ENCODE measurements at places on chromosomes 4 and X. TPM values are rescaled to one million over a fixed set of nuclear protein-coding genes. Genes with fewer than 3 reads are reported as not detected.

BMX gene
- polyA plus RNA-seq: 1.9 TPM

IL2 gene
- polyA plus RNA-seq: 0.24 TPM

GLOD5 gene
- polyA plus RNA-seq: 3.9 TPM

APBB2 gene
- polyA plus RNA-seq: 26.6 TPM

MSX1 gene
- 2.8 TPM for polyA plus RNA-seq

PCDH18 gene
- 39.0 TPM for polyA plus RNA-seq

FGG gene
- polyA plus RNA-seq: 40.5 TPM

TFE3 gene
- polyA plus RNA-seq: 33.5 TPM

DUX4 gene
- polyA plus RNA-seq: 0.06 TPM

LARP1B gene
- 26.0 TPM for polyA plus RNA-seq

DNA sequence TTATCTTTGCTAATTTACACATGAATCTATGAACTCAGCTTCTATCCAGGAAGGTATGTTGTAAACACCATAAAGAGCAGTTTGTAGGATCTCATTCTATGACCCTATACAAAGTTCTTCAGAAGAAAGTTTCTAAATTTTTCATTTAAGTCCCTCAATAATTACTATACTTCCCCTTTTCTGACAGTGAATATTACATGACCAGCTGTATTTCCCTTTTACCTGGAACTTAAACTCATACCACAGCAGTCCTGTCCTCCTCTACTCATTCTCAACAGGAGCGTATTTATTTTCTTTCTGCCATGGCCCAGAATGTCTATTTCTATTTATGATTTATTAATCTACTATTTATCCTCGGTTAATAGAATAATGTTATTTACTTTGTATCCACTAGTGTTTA lies 15.8 kb downstream of the RASGEF1B start:
- no peak overlapping the region for H3K27ac ChIP-seq
- DNase-seq: no peak
- H3K36me3 ChIP-seq: peaks cover 37% of the 10 kb centered on the region
- no peaks in the 10 kb centered on the region for H3K27me3 ChIP-seq

GRCh38 chrX:40298069-40298468 lies 200.3 kb upstream of the BCOR start:
- no peak overlapping the region for H3K4me3 ChIP-seq
- peak overlapping the region; percentile 77 for H3K27ac ChIP-seq
- H3K4me1 ChIP-seq: peaks cover 12% of the 10 kb centered on the region
- no peaks in the 10 kb centered on the region for H3K27me3 ChIP-seq
- no peaks in the 10 kb centered on the region for H3K36me3 ChIP-seq
- DNase-seq: peak; percentile 38

DNA sequence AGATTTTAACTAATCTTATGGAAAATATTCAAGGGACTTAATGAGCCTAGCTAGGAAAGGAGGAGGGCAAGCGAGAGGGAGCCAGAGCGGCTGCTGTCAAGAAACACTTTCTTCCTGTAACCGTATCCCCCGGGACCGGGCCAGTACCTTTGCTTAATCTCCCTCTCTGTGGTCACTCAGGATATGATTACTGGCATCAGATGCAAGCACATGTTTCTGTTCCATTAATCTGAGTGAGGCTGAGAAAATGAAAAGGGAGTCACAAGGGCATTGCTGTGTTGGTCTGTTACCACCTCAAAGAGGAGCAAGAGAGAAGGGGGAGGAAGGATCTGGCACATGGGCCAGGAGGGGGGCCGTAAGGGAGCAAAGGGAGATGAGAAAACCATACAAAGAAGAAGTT lies 356.7 kb upstream of the GATB start:
- no peaks in the 10 kb centered on the region for H3K4me1 ChIP-seq
- no peak overlapping the region for H3K4me3 ChIP-seq
- no peak for DNase-seq
- no peak overlapping the region for H3K27ac ChIP-seq

DNA sequence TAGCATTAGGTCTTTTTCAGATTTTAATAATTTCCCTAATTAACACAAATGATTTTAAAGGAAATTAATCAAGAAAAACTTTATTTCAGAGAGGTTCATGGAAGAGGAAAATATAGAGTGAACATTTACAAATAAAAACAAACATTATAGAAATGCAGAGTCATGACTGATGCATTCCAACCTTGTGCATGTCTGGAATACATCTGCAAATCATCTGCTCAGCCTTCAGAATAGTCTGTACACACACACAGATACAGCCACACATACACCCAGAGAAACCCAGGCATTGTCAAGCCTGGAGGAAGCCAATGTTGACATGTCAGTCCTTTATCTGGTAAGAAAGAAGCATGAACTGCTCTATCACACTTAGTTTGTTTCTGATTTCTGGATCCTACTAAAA lies 61.3 kb upstream of the NFKB1 start:
- H3K4me1 ChIP-seq: peaks cover 7% of the 10 kb centered on the region
- H3K36me3 ChIP-seq: no peaks in the 10 kb centered on the region
- DNase-seq: no peak
- H3K27ac ChIP-seq: no peak overlapping the region
- no peak overlapping the region for H3K4me3 ChIP-seq
- H3K27me3 ChIP-seq: no peaks in the 10 kb centered on the region

GRCh38 chrX:16002185-16002584 lies 121.2 kb upstream of the GRPR start:
- H3K36me3 ChIP-seq: no peaks in the 10 kb centered on the region
- DNase-seq: no peak
- H3K27ac ChIP-seq: no peak overlapping the region
- H3K27me3 ChIP-seq: no peaks in the 10 kb centered on the region
- H3K4me3 ChIP-seq: no peak overlapping the region

DNA sequence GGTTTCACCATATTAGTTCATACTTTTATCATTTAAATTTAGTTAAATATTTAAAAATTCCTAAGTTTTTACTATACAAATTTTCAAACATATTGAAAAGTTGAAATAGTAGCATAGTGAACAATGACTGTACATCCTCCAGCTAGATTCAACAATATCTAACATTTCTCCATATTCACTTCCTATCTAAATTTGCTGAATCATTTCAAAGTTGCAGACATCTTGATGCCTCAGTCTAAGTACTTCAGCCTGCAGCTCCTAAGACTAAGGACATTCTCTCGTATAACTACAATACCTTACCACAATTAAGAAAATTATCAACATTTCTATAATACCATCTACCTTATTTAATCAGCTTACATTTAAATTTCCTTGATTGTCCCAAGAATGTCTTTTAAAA lies 132.7 kb downstream of the TMEM164 start:
- H3K27me3 ChIP-seq: no peaks in the 10 kb centered on the region
- peaks cover 3% of the 10 kb centered on the region for H3K36me3 ChIP-seq
- no peaks in the 10 kb centered on the region for H3K4me1 ChIP-seq
- no peak for DNase-seq
- H3K4me3 ChIP-seq: no peak overlapping the region

DNA sequence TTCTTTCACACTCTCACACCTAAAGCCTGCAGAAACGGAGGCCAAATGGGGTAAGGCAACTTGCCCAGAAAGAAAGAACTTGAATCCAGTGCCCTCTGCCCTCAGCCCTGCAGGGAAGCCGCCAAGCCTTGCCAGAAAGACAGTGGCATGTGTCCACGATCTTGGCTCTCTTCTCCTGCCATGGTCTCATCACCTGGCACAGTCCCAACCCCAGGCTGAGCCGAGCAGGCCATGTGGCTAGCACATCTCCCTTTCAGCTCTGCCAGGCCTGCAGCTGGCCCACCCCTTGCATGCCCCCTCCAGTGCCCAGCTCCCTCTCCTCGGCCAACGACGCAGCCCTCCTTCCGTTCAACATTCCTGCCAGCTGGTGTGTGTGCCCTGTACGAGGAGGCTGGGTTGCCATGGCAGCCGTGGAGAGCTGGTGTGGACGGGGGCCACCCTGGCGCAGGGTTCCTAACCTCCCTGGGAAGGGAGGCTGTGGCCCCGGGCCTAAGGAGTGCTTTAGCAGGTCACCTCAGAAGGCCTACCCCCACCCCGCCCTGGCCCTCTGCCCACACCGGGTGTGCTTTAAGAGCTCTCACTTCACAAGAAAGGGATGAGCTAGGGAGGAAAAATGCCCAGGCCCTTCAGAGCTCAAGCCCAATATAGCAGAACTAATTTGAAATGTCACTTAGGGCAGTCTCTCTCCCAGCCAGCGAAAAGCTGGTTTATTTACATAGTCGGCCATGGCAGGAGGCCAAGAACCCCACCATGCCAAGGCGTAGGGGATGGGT lies 73.0 kb upstream of the PJA1 start:
- H3K4me1 ChIP-seq: no peaks in the 10 kb centered on the region
- H3K27me3 ChIP-seq: no peaks in the 10 kb centered on the region
- H3K27ac ChIP-seq: no peak overlapping the region
- no peak for DNase-seq
- H3K4me3 ChIP-seq: no peak overlapping the region

DNA sequence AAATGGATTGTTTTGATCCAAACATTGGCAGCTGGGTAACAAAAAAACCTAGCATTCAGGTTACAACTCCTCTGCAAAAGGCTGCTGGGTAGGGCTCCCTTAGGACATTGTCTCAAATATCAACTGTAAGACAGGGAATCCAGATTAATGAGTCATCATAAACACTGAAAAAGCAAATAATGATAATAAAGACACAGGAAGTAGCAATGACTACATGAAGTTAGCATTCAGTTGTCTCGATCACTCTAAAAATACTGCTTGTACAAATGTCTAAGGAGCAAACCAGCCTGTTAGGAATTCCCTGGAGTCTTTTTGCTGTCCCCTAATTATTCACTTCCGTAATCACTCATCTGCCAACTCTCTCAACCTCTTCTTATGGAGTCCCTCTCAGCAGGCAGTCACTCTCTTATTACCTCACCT lies 259.2 kb downstream of the GPC3 start:
- peak overlapping the region; percentile 33 for H3K27ac ChIP-seq
- no peak overlapping the region for H3K4me3 ChIP-seq
- H3K27me3 ChIP-seq: no peaks in the 10 kb centered on the region
- no peak for DNase-seq
- H3K4me1 ChIP-seq: peaks cover 17% of the 10 kb centered on the region
- no peaks in the 10 kb centered on the region for H3K36me3 ChIP-seq

- H3K36me3 ChIP-seq: no peaks in the 10 kb centered on the region
- H3K27ac ChIP-seq: no peak overlapping the region
- H3K4me1 ChIP-seq: peaks cover 7% of the 10 kb centered on the region
- no peak overlapping the region for H3K4me3 ChIP-seq
Measured at GRCh38 chr4:78069319-78069718, 12.2 kb downstream of the FRAS1 start.

DNA sequence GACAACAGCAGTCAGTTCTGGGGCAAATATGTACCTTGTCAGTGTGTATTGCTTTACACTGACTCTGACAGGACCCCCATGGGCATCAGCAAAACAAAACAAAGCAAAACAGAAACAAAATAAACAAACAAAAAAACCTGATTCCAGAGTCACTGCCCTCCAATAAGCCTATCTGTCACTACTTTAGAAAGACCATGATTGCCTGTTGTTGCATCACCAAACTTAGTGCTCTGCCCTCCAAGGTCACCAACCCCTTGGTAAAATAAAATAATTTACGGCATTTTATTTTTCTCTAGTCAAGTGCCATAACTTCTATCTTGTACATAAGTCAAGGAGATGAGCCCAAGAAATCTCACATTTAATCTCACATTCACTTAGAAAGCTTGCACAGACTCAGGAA lies 120.9 kb upstream of the ADAMTS3 start:
- no peaks in the 10 kb centered on the region for H3K27me3 ChIP-seq
- H3K27ac ChIP-seq: no peak overlapping the region
- H3K36me3 ChIP-seq: no peaks in the 10 kb centered on the region
- H3K4me1 ChIP-seq: no peaks in the 10 kb centered on the region
- DNase-seq: no peak

GRCh38 chrX:18927558-18927957 lies 56.4 kb downstream of the PHKA2 start:
- no peaks in the 10 kb centered on the region for H3K27me3 ChIP-seq
- H3K27ac ChIP-seq: no peak overlapping the region
- H3K36me3 ChIP-seq: peaks cover 48% of the 10 kb centered on the region
- no peaks in the 10 kb centered on the region for H3K4me1 ChIP-seq
- H3K4me3 ChIP-seq: no peak overlapping the region

GRCh38 chr4:13922459-13922858 lies 294.9 kb upstream of the BOD1L1 start:
- H3K27ac ChIP-seq: no peak overlapping the region
- no peaks in the 10 kb centered on the region for H3K27me3 ChIP-seq
- H3K36me3 ChIP-seq: no peaks in the 10 kb centered on the region
- H3K4me1 ChIP-seq: peaks cover 10% of the 10 kb centered on the region
- no peak for DNase-seq
- no peak overlapping the region for H3K4me3 ChIP-seq

DNA sequence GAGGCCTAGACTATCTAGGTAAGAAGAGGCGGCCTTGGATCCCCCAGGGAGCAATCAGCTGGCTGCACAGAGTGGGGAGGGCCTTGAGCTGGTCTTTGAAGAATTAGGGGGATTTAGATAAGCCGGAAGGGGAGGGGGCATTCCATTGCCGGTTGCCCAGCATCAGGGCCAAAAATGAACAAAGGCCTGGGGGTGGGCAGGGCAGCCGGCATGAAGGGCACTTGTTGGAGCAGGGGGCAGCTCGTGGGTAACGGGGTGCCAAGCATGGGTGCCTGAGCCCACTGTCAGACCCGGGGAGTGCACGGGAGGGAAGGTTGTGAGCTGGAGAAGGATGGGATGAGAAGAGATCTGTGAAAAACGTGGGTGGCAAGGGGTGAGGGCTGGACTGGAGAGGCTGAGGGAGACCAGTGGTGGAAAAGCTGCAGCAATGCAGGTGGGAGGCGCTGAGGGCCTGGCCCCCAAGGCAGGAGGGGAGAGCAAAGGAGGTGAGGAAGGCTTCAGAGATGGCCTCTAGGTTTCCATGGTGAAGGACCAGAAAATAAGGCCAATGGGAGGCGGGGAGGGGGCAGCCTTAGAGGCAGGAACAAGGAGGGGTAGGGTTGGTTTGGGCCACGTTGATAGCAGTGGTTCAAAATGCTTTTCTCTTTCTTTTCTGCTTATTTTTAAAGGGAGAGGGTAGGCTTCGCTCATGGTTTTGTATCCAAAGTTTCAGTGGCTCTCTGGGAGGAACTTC lies 8.6 kb downstream of the KLF3 start:
- peaks cover 79% of the 10 kb centered on the region for H3K4me1 ChIP-seq
- H3K27me3 ChIP-seq: no peaks in the 10 kb centered on the region
- peak overlapping the region; percentile 94 for H3K27ac ChIP-seq
- peaks cover 9% of the 10 kb centered on the region for H3K36me3 ChIP-seq

DNA sequence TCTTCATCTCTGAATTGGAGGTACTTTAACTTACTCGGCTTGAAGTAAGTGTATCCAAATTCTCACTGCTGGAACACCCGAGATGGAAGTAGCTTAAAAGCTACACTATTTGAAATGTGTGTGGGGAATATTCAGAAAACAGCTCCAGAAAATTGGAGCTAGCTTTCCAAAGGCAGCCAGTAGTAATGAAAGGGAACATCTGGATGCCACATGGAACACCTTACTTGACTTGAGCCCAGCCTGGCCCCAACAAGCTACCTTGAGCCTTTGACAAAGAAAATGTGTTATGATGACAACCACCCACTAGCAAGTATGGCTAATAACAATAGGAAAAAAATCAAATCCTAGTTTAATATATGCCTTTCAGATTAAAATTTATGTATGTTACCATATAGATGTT lies 161.5 kb downstream of the PRDM5 start:
- H3K27me3 ChIP-seq: no peaks in the 10 kb centered on the region
- H3K36me3 ChIP-seq: no peaks in the 10 kb centered on the region
- DNase-seq: no peak
- H3K27ac ChIP-seq: no peak overlapping the region
- no peak overlapping the region for H3K4me3 ChIP-seq
- no peaks in the 10 kb centered on the region for H3K4me1 ChIP-seq

- no peaks in the 10 kb centered on the region for H3K36me3 ChIP-seq
- H3K4me1 ChIP-seq: no peaks in the 10 kb centered on the region
- H3K4me3 ChIP-seq: no peak overlapping the region
- no peak overlapping the region for H3K27ac ChIP-seq
Measured at GRCh38 chr4:149077181-149077580, 635.0 kb upstream of the NR3C2 start.

Data from large intestine (tissue), 12 donors.